HTR-8/SVneo (cell line): ENCODE measurements at places on chromosomes 5 and 9.

- no peak for DNase-seq
These were observed 654.4 kb upstream of the CDH6 start for GRCh38 chr5:30539004-30539634.

DNA sequence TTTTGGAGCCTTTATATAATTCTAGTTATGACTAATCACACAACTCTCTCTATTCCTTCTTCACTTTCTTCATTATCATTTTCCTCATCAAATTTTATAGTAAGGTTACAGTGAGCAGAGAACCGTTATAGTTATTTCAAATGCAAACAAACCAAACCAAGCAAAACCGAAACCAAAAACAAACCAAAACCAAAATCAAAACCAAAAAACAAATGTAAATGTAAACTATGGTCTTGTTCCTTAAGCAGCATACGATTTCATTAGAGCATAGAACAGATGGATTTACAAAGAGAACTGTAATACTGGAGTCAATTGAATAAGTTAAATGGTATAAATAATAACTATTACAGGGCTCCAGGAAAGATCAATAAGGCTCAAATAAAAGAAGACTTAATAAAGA lies 447.1 kb downstream of the LRRC70 start:
- no peak for DNase-seq

GRCh38 chr9:84751921-84752320 lies 82.4 kb downstream of the NTRK2 start:
- DNase-seq = no peak

- no peak for DNase-seq
These were observed 1099.2 kb downstream of the CDH18 start for GRCh38 chr5:18888821-18889220.

GRCh38 chr9:132637351-132637750 lies 32.4 kb downstream of the DDX31 start:
- no peak for DNase-seq

- no peak for DNase-seq
These were observed 268.2 kb downstream of the MLLT3 start for GRCh38 chr9:20353931-20354652.
